ENCODE measurements at places on chromosomes 16 and 17. TPM values are rescaled to one million over a fixed set of nuclear protein-coding genes. Genes with fewer than 3 reads are reported as not detected.

GRCh38 chr16:70663524-70664324, 17.4 kb downstream of the IL34 start:
- DNase-seq = no peak

DNA sequence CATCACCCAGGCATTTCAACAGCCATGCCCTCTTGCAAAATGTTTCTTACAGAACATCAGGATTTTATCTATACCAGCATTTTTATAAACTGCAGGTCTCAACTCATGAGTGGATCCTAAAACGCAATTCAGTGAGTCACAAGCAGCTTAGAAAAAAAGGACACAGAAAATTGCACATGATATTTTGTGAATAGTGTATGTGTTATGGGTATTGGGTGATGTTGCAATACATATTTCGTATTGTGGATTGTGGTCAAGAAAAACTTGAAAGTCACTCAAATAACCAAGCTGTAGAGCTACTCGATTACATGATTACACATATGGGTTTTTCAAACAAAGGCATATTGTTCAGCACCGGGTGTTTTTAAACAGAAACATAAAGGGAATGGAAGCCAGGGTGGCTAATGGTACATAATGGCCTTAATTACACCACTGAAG, 1.4 kb downstream of the WIPI1 start:
- no peak for DNase-seq

EVPLL gene
- total RNA-seq = not detected

GRCh38 chr16:21652453-21652852, at the start of gene IGSF6:
Gene IGSF6, minus strand, starts transcription at chr16:21652608. Its CDS starts 10 bp downstream, at chr16:21652598.
- no peak for DNase-seq

DNA sequence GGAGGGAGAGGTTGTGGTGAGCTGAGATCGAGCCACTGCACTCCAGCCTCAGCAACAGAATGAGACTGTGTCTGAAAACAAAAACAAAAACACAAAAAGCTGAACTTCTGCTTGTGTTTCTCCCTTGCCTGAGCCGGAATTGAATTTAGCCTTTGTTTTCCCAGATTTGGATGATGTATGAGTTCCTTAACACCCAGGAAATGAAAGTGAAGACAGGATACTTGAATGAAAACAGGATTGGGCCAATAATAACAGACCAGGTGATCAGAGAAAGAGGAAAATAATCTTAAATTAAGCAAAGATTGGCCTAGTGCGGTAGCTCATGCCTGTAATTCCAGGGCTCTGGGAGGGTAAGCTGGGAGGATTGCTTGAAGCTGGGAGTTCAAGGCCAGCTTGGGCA, 1.6 kb upstream of the NUPR1 start:
- no peak for DNase-seq

DNA sequence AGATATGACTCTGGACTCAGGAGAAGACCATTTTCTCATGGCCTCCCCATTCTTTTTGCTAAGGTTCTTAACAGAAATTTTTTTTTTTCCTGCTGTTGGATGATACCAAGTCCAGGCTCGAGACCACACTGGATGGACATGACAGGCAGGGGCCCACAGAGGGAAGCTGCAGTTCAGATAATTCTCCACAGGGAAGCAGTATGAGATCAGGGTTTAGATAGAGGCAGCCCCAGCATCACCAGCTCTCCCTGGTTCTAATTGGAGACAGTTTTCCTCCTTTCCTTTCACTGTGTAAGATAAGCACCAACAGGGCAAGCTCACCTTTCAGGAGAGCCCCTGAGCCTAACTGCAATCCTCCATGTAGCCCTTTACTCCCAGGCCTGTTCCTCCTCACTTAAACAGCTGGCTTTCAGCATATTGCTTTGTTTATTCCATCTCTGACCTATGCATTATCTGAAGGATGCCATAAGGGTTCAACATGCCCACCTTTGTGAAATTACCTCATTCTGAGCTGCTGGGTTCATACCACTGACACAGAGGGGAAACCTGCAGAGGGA, 108.1 kb downstream of the SNX11 start:
- no peak for DNase-seq

- no peak for DNase-seq
Measured at GRCh38 chr16:82756283-82756599, 129.5 kb downstream of the CDH13 start.

- no peak for DNase-seq
Measured at GRCh38 chr16:12757546-12757945, 46.1 kb downstream of the CPPED1 start.

ZPBP2 gene
- not detected for total RNA-seq

GRCh38 chr17:21678393-21679081, 13.8 kb upstream of the KCNJ18 start:
- peak; percentile 47 for DNase-seq

- no peak for DNase-seq
Measured at GRCh38 chr16:80063031-80063712, 462.6 kb upstream of the MAF start.

CACNB1 gene
- total RNA-seq = 20.6 TPM

CMTM1 gene
- 2.7 TPM for total RNA-seq

DNA sequence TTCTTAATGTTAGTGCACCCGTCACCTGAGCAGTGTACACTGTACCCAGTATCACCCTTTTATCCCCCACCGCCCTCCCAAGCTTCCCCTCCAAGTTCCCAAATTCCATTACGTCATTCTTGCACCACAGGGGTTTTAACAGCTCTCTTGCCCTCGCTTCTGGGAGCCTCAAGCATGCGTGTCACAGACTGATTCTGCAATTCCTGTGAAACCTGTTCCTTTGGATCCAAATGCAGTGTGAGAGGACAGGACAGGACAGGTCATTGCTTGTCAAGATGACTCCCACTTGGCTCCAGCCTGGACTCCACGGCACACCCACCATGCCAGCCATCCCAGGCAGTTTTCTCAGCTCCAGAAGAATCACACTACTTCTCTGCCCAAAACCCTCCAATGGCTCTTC, 44.1 kb downstream of the CYB5D2 start:
- no peak for DNase-seq

GRCh38 chr16:2586901-2587480, 49.2 kb downstream of the PDPK1 start:
- DNase-seq = no peak

DNA sequence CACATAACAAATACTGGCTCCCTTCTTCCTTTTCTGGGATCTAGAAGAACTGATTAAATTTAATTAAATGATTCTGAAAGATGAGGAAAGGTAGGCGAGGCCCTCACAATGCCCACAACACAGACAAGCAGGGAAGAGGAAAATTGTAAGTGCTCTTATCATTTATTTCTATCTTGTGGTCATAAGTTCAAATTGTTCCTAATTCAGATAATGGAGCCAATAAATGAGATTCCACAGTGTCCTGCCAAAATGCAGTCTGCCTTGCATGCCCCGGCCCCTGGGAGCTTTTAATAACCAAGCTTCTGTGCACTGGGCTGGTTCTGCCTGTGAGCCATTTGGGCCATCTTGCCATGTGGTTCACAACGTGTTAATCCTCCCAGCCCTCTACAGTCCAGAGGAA, 97.0 kb downstream of the CMC2 start:
- no peak for DNase-seq

CFAP20 gene
- 82.8 TPM for total RNA-seq

ZACN gene
- not detected for total RNA-seq

PHOSPHO1 gene
- total RNA-seq = 1.6 TPM

SSTR5 gene
- total RNA-seq = 0.16 TPM

- DNase-seq = no peak
Measured at GRCh38 chr16:23448392-23448791, 4.6 kb downstream of the COG7 start.

KRTAP4-8 gene
- not detected for total RNA-seq

AANAT gene
- not detected for total RNA-seq

CRHR1 gene
- 6.6 TPM for total RNA-seq

- DNase-seq = no peak
Measured at GRCh38 chr16:89823087-89823823, 5.0 kb upstream of the SPIRE2 start.

WFIKKN2 gene
- total RNA-seq = 3.7 TPM

RAPGEFL1 gene
- total RNA-seq = 17.0 TPM

DNA sequence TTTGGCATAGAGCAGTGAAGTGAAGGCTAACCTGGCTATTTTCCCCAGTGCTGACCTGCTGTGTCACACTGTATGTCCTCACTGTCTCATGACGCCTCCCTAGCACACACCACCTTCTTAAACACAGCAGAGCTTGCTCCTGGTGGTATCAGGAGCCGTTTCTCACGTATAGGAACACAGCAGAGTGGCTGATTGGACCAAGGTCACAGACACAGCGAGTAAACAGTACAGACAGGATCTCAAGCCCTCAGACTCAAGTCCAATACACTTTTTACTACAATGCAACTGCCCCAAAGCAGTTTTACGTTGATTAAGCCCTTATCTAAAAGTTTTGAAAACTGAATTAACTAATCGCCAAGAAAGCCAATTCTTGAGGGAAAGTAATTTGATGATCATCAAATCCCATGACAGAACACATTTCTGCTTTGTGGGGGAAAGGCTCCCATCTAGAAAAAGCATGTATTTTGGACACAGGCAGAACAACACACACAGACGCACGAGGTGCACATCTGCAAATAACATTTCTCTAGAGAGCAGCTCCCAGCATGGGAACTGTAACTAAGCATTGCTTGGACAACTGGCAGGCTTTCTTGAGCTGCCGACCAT, 15.2 kb downstream of the ARHGAP17 start:
- DNase-seq = no peak

DNA sequence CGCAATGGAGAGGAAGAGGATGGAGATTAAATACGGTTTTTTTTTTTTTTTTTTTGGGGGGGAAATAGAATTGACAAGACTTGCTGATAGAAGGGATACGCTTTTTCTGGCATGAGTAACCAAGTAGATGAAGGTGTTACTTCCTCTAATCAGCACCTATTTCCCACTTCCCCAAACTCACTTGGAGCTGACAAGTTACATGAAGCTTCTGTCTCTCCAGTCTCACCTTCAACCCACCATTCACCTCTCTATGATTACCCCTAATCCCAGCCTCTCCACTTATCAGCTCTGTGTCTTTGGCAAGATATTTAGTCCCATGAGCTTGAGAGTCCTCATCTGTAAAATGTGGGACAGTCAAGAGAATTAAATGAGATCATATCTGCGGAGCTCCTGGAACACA, 185.9 kb upstream of the HS3ST3A1 start:
- DNase-seq = no peak

GAS7 gene
- 80.2 TPM for total RNA-seq

DNA sequence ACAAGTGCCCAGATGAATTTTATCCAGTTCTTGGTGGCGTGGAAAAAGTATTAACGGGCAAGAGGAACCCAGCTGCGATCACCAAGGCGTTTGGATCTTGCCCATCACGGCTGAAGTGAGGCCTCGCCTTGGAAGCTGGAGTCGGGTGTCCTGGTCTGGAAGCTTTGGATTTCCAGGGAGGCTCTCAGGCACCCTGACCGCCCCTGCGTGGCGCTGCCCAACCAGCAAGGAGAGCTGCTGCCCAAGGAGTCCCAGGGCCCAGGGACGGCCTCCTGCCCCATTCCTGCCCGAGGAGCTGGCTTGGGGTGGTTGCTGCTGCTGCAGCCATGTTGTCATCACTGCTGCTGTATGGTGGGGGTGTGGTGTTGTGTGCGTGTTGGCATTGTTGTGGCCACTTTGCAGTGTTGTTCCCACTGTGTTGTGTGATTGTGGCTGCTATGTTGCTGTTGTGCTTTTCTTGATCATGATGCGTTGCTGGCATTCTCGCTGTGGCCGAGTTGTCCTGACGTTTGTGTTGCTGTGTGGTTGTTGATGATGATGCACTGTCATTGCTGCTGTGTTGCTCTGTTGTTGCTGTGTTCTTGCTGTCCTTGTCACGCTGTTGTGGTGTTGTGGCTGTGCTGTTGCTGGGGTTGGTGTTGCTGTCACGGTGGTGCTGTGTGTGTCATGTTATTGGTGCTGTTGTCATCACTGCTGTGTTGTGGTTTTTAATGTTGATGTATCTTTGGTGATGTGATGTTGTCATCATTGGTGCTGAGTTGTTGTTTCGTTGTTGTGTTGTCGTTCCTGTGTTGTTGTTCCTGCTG, 318.8 kb downstream of the C16orf95 start:
- no peak for DNase-seq

DNA sequence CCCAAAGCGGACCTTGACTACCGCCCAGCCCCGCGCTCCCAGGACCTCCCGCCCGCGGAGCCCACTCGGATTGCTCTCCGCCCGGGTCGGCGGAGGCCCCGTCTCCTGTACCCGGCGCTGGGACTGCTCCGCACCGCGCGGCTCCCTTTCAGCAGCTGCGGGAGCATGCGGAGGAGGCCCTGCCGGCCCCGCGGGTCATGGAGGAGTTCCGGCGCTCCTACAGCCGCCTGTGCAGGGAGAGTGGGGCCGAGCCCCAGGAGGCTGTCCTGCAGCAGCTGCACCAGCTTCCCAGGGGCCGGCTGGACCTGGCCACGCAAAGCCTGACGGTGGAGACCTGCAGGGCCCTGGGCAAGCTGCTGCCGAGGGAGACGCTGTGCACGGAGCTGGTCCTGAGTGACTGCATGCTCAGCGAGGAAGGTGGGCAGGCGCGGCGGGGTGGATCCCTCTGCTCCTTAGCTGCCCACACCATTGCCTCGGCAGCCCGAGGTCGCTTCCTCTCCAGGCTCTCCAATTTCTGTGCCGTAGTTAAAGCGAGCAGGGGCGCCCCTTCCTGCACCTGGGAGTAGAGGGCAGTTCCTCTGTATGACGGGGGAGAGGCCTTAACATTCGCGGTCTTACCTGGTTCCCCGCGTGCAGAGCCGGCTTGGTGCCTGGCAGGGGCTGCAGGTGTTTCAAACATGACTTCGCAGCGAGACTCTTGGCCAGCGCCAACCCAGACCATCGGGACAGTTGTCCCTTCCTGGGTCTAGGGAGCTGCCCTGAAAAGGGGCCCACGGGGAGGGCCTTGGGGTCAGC, 539 bp downstream of the LRRC45 start:
- no peak for DNase-seq

DNA sequence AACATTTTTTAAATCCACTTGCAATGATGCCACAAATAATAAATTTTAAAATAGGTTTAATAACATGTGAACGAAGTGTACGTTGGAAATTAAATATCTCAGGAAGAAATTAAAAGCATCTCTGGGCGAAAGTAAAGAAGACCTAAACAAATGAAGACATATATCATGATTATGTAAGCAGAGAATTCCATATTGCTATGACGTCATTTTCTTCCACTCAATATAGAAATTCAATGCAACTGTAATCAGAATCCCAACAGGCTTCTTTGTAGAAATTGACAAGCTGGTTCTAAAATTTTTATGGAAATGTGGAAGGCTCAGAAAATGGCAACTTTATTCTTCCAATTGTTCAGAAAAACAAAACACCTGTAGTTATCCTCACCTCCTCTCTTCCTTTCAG, 33.8 kb upstream of the RBFOX3 start:
- no peak for DNase-seq

DOC2A gene
- total RNA-seq = 10.5 TPM

All from occipital lobe (tissue), 3 donors.